ENCODE measurements at places on chromosomes 6 and 20.

GRCh38 chr20:56552911-56553629 lies 20.0 kb downstream of the FAM209B start:
- no peak for DNase-seq

DNA sequence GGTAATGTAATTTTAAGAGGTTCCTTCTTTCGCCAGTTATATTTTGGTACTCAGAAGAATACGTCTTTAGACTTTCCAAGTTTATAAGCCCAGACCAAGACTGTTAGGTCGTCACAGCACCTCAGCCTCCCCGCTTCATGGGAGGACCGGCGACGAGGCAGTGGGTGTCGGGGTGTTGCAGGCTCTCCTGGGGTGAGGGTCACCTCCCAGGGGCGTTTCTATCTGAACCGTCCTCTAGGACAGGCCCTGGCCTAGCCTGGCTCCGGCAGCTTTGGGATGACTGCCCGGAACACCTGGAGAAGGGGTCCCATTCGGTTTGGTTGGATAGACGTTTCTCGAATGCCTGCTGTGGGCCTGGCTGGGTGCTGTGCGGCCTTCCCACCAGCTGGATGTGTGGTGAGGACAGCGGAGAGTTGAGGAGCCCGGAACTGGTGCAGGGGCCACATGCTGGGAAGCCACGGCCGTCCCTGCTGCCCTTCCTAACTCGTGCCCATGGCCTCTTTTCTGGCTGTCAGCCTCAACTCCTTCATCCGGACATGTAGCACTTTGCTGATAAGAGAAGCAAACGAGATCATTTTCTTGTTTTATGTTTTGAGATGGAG lies 1.1 kb downstream of the OSBPL2 start:
- DNase-seq, result no peak

- no peak for DNase-seq
Measured at GRCh38 chr6:74654296-74654695, 551.6 kb downstream of the COL12A1 start.

- DNase-seq, result no peak
Measured at GRCh38 chr6:107691062-107691751, 132.9 kb downstream of the SCML4 start.

DNA sequence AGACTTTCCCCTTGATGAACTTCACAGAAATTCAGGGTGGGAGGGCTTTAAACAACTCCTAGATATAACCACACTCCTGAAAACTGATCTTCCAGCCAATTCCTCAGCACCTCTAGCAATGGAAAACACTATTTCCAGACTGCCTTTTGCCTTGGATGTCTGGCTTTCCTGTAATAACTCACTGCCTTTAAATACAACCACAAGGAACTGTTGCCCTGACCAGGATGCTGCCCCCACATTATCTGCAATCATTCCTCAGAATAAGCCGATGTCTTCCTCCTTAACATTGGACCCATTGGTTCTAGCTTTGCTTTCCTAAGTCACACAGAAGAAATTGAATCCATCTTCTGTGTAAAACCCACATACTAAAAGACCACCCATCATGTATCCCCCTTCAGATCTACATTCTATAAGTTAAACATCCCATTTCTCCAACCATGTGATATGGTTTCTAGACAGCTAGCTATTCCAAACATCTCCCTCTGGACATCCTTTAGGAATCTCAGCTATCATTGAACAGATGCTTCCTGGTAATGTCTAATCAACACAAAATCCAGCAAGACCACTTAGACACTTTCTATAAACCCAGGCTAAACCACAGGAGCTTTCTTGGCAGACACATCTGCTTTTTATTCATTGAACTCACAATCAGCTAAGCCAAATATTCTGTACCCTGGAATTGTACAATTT lies 95.9 kb upstream of the KCNQ5 start:
- DNase-seq, result no peak

DNA sequence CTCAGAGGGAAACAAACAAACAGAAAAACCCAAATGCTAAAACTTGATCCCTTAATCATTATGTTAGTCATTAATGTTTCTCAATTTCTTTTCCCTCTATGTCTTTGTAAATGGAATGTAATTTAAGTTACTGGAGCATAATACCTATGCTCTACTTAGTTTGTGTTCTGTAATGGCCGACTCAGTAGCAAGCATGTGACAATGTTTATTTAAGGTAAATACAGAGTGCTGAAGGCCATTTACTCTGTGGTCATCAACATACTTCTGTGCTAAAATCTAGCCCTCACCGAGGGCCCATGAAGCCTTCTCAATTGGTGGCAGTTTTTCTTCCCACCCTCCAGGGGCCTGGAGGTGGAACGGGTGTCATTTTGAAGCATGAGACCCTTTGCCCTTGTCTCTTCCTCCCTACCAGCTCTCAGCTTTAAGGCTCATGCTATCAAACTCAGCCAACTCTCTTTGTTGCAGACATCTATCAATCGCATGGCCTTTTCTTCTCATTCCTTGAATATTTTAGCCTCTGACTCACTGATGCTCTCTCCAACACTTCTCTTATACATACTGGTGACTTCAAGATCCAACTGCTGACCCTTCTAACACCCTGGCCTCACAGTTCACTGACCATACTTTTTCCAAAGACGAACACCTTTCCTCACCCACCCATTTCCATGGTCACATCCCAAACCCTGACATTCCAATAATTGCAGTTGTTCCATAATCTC lies 48.2 kb downstream of the STX7 start:
- DNase-seq, result no peak

GRCh38 chr6:130337534-130337933 lies 28.3 kb upstream of the TMEM200A start:
- DNase-seq, result no peak

GRCh38 chr6:134647861-134648260 lies 302.0 kb downstream of the ALDH8A1 start:
- DNase-seq, result no peak

DNA sequence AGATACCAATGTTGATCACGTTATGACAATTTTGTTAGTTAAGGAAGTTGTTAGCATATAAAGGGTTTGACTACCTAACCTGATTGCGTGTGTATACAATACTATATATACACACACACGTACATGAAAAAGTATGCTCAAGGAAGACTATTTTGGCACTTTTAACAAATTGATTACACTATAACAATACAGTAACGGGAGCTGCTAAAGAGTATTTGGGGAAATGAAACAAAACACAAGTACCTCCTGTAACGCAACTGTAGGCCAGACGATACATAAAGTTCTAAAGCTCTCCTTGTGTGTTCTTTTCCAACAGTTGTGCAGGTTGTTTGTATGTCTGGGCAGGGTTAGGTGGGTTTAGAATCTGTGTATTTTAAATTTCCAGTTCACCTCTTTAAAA lies 98.7 kb downstream of the PLEKHG1 start:
- no peak for DNase-seq

- DNase-seq, result no peak
Measured at GRCh38 chr6:161922631-161923119, 648.8 kb upstream of the AGPAT4 start.

- DNase-seq, result no peak
Measured at GRCh38 chr20:20138301-20139064, 86.2 kb downstream of the CFAP61 start.

DNA sequence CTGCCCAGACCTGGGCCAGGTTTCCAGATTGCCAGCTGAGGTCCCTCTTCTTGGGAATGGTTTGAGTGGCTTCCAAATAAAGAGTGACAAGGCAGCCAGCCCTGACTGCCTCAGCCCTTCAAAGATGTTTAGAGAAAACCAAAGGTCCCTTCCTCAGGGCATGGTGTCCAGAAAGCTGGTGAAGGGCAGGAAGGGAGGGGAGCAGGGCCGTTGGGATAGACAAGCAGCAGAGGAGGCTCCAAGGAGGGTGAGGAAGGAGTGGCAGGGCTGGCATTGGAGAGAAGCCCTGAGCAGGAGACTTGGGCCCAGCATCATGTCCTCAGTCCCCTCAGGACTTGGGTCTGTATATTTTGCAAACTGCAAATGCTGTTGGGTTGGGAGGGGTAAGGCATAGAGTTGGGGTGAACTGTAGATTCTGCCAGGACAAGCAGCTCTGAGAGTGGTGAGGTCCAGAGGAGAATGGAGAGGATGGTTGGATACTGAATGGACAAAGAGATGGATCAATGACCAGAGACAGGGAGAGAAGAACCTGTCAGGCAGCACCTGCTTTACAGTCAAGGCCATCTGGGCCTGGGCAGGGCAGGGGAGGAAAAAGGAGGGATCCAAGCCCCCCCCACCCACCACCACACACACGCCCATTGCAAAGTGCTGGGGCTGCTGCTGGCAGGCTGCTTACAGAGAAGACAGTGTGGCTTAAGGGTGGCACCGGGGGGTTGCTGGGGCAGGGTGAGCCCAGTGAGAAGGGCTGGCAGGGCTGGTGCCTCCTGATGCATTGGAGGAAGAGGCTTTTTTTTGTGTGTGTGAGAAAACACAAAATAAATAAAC lies 5.5 kb upstream of the DSN1 start:
- no peak for DNase-seq

GRCh38 chr6:42482174-42482573 lies 30.4 kb upstream of the TRERF1 start:
- DNase-seq, result no peak

- peak; percentile 41 for DNase-seq
Measured at GRCh38 chr6:8881663-8882062, 446.3 kb upstream of the SLC35B3 start.

GRCh38 chr6:170128346-170128745 lies 162.5 kb downstream of the DLL1 start:
- no peak for DNase-seq

- no peak for DNase-seq
Measured at GRCh38 chr6:94501516-94501915, 1075.8 kb upstream of the MANEA start.

GRCh38 chr6:104396077-104396476 lies 463.6 kb downstream of the HACE1 start:
- DNase-seq, result no peak

GRCh38 chr6:29628419-29629281 lies 4.3 kb downstream of the GABBR1 start:
- no peak for DNase-seq

- no peak for DNase-seq
Measured at GRCh38 chr6:141208101-141208500, 924.6 kb upstream of the GJE1 start.

DNA sequence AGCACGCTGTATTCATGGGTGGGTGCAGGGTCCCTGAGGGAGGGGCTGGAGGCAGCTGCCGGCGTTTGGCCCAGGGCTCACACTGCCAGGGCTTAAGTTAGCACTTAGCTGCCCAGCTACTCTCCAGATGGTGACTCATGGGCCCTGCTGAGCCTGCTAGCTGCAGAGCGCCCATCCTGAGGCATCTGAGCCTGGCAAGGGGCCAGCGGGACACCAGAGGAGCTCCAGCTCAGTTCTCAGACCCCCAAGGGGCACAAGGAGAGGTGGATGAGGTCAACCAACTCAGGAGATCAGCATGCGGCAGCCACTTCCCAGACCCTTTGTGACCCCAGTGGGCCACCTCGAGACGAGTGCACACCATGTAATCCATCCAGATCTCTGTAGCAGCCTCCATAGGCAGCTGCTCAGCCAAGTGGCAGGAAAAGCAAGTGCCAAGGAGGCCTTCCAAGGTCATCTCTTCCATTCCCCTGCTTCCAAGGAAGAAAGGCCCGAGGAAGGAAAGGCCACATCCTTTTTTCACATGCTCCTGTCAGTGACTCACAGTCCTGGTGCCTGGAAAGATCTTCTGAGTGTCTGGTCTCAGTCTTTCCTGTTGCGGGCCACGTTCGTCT lies 35.3 kb downstream of the FOXP4 start:
- no peak for DNase-seq

DNA sequence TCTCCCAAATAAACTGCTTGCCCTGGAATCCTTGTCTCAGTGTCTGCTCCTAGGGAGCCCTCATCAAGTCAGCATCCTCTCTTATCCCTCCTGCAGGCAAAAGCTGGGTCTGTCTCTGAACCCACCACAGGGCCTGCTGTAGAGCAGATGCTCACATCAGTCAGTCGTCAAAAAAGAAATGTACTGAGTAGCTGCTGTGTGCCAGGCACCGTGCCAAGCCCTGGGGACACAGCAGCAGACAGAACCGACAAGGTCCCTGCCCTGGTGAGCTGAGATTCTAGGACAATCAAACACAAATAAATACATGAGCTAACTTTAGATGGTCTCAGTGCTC lies 68.5 kb downstream of the EYA2 start:
- DNase-seq, result no peak

GRCh38 chr6:110841266-110841665 lies 26.0 kb upstream of the CDK19 start:
- no peak for DNase-seq

GRCh38 chr6:101730954-101731353 lies 337.4 kb downstream of the GRIK2 start:
- no peak for DNase-seq

DNA sequence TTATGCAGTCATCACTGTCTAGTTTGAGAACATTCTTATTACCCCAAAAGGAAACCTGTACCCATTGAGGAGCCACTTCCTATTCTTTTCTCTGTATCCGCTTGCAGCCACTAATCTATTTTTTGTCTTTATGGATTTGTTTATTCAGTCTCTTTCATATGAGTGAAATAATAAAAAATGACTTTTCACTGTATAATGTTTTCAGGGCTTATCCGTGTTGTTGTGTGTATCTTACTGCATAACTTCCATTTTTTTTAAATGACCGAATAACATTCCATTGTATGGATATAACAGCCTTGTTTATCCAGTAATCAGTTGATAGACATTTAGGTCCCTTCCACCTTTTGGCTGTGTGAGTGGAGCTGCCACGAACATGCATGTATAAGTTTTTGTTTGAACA lies 86.6 kb downstream of the ZFAND3 start:
- no peak for DNase-seq

GRCh38 chr6:79536585-79536953 lies 661 bp downstream of the LCA5 start:
- DNase-seq, result no peak

GRCh38 chr6:26521600-26522391 lies 16.4 kb upstream of the HMGN4 start:
- no peak for DNase-seq
